ENCODE measurements at places on chromosomes 11 and 22.

- no peak for DNase-seq
Observed at GRCh38 chr11:11626128-11626527, 4.3 kb upstream of the GALNT18 start.

- no peak for DNase-seq
Observed at GRCh38 chr11:86673055-86673843, 833 bp upstream of the ME3 start.

GRCh38 chr11:75576499-75576918, 14.5 kb downstream of the SERPINH1 start:
- DNase-seq, result peak; percentile 51

DNA sequence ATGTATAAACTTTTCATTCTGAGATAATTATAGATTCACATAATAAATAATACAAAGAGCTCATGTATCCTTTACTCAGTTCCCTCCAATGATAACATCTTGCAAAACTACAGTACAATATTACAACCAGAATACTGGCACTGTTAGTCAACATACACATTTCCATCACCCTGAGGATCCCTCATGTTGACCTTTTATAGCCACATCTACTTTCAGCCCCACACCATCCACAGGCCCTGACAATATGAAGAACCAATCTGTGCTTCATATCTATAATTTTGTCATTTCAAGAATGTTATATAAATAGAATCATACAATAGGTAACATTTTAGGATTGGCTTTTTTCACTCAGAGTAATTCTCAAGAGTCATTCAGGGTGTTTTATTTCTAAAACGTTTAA, 115.5 kb downstream of the MRTFA start:
- DNase-seq, result no peak
